Suppressor macrophage treated with lipopolysaccharide for 1 hour (primary cell): ENCODE measurements at places on chromosomes 3 and 15.
A peak's percentile ranks its signal among the peaks of the same experiment; 100 is the strongest.

GRCh38 chr3:73621388-73621787 lies 3.4 kb downstream of the PDZRN3 start:
- DNase-seq, result no peak

GRCh38 chr15:34883042-34883441 lies 86.5 kb downstream of the AQR start:
- no peak for DNase-seq

- no peak for DNase-seq
Measured at GRCh38 chr3:106097817-106098435, 229.1 kb upstream of the CBLB start.

GRCh38 chr3:46019707-46020106 lies 7.6 kb downstream of the XCR1 start:
- DNase-seq, result peak; percentile 62

DNA sequence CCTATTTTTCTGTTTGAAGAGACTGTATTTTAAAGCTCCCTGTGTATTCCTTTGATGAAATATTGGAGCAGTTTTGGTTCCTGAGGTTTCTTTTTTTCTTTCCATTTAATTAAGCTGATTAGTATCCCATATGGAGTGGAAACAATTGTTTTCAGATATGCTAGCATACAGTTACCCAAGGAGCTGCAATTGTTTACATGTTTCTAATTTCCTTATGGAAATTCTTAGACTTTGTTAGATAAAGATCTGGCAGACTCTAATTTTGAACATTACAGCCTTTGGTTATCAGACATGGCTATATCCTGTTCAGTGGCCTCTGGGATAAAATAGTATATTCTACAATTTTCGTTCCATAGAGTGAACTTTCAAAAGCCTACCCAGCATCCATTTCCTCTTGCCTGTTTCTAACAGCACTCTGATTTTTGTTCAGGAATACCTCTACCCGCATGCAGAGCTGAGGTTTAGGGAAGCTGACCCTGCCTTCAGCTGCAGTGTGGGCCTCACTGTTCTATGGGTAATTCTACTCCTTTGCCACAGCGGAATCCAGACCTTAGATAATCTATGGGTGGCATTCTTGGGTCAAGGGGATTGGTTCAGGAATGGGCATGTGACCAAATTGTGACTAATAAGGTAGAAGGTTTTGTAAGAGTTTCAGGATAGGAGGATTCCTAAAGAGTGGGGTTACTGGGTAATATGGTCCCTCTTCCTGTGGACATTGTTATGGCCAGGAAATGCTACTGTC lies 161.1 kb upstream of the ANKRD28 start:
- DNase-seq, result no peak

GRCh38 chr3:29585368-29585767 lies 304.5 kb downstream of the RBMS3 start:
- no peak for DNase-seq

GRCh38 chr3:168624892-168625448 lies 529.2 kb upstream of the GOLIM4 start:
- no peak for DNase-seq

GRCh38 chr3:160400702-160401150 lies 1.3 kb downstream of the SMC4 start:
- DNase-seq, result peak; percentile 45

DNA sequence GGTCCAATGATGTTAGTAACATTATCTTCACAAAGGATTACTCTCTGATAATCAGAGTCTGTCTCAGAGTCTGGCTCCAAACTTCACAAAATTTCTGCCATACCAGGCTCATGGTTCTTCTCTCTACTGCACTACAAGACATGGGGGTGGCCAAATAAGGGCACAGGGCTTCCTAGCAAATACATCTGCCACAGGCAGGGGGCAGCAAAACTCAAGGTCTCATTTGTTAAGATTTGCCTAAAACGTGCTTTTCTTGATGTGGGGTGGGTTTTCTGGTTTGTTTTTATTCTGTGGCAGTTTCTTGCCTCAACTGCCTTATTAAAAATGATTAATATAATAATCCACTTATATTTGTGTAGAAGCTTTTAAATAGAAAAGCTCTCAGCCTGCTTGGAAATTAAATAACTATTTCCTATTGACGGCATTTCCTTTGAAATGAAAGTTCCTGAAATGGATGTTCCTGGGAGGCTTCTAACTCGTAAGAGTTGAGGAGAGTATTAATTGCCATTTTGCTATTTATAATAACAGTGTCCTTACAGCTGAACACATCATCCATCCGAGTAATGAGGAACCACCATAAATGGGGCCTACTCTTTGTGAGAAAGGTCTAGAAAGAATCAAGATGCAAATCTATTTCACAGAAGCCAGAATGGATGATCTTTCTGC lies 53.8 kb downstream of the SST start:
- DNase-seq, result peak; percentile 79

- DNase-seq, result no peak
Measured at GRCh38 chr3:51944451-51945021, 2.4 kb downstream of the PARP3 start.

DNA sequence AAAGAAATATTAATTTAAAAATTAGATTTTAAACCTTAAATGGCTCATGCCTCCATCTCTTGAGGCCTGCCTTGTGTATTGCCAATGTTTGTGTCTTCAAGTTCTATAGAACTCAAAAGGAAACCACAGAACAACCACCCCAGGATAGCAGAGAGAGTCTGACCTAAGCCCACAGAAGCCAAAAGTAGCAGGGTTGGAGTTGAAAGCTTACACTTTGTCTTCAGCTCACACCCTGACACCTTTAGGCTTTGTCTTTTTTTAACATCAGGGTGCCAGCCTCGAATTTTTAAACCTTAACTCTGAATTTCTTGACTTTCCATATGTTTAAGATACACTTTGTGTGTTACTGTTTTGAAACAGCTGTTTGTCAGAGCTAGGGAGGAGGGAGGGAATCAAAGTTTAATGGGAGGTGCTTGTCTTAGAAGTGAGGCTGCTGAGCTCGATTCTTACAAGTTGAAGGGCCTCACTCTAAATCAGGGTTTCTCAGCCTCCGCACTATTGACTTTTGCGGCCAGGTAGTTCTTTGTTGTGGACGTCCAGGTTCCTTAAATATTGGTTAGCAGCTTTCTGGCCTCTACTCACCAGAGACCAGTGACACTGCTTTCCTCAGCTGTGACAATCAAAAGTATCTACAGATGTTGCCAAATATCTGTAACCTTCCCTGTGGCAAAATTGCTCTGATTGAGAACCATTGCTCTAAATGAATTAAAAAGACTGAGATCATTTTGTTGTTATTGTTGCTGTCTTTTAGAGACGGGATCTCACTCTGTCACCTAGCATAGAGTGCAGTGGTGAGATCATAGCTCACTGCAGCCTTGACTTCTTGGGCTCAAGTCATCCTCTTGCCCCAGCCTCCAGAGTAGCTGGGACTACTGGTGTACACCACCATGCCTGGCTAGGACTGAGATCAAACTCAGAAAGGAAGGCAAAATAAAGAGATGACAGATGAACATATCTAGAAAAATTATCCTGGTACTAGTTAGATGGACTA lies 139.2 kb upstream of the EOMES start:
- DNase-seq, result no peak
